Gastroesophageal sphincter (tissue), 4 donors: ENCODE measurements at places on chromosomes 16 and 17.
A peak's percentile ranks its signal among the peaks of the same experiment; 100 is the strongest.

- no peak for ATAC-seq
Observed at GRCh38 chr17:40535924-40536294, 29.4 kb downstream of the CCR7 start.

GRCh38 chr16:86018071-86018470, 119.1 kb downstream of the IRF8 start:
- peak; percentile 28 for ATAC-seq

GRCh38 chr17:57419940-57420550, 163.7 kb downstream of the MSI2 start:
- no peak for ATAC-seq

- no peak for ATAC-seq
Observed at GRCh38 chr16:75198135-75198600, 8.8 kb downstream of the CTRB2 start.

GRCh38 chr16:14071576-14072271, 605 bp downstream of the MRTFB start:
- ATAC-seq = no peak

DNA sequence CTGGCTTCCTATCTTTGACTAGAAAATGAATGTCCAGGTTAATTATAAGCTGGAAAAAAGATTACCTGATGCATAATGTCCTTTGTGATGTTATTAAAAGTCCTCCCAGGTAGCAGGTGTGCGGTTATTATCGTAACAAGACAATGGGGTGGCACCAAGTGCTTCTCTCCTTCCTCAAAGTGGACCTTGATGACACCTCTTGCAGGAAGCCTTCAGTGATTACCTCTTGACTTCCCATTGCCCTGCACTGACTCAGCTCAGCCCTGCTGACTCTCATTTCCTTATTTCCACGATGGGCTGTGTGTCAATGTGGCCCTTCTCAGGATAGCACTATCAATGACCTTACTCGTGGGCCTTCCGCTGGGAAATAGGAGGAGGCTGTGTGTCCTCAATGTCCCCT, 477.4 kb upstream of the CCL2 start:
- ATAC-seq = no peak

DNA sequence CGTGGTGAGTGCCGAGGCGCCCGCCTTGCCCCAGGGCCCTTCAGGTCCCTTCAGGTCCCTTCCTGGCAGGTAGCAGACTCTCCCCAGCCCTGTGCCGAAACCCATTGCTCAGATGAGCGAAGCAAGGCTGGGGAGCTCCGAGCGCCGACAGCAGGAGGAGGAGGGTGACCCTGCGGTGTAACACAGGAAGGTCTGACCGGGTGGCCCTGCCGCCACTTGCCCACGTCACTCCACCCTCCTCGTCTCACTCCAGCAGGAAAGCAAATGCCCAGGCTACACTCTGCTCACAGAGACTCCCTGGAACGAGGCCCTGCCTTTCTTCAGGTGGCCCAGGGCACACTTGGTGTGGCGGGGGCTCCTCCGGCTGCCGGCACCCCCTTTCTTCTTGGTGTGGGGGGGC, 57.2 kb downstream of the ACTG1 start:
- no peak for ATAC-seq

DNA sequence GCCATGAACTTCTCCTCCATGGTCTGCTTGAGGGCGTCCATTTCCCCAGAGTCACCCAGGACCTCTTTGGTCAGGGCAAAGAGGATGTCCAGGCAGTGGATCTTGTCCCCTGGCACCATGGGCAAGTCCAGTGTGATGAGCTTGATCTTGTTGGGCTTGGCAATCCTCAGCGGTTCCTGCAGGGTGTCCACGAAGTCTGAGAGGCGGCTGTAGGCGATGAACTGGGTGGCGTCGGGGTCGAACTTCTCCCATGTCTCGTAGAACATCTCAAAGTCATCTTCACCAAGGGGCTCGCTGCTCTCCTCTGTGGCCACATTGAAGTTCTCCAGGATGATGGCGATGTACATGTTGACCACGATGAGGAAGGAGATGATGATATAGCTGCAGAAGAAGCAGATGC, 9.0 kb upstream of the CD79B start:
- ATAC-seq = no peak

- peak; percentile 69 for ATAC-seq
Observed at GRCh38 chr16:87806641-87807546, 41.1 kb upstream of the KLHDC4 start.

DNA sequence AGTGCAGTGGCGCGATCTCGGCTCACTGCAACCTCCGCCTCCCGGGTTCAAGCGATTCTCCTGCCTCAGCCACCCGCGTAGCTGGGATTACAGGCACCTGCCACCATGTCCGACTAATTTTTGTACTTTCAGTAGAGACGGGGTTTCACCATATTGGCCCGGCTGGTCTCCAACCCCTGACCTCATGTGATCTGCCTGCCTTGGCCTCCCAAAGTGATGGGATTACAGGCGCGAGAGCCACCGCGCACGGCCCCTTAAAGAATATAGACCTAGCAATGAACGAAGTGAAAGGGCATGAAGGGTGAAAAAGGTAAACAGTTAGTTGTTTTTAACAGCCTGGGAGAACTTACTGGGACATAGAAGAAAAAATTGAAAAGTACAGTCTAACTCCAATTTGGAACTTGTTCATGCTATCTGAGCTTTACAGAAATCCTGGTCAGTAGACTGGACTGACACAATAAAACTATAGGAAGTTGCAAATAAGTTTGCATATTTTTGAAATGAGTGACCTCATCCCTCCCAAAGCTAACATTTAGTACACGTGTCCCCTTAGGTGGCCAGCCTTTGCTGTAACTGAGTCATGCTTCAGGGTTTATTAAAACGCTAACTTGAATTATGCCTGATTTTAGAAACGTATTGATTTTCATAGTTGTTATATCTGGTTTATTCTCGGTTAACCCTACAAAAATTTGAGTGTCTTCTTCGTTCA, 1.8 kb downstream of the COG1 start:
- no peak for ATAC-seq

- ATAC-seq = no peak
Observed at GRCh38 chr17:6668727-6669425, 17.3 kb downstream of the C17orf100 start.

- no peak for ATAC-seq
Observed at GRCh38 chr17:34403006-34403405, 40.0 kb upstream of the CCL1 start.

GRCh38 chr17:30368912-30369720, 9.6 kb upstream of the CPD start:
- ATAC-seq = no peak

- peak; percentile 97 for ATAC-seq
Observed at GRCh38 chr17:70137451-70138230, 31.7 kb upstream of the KCNJ2 start.

GRCh38 chr17:50946223-50946890, 80.2 kb upstream of the TOB1 start:
- no peak for ATAC-seq

DNA sequence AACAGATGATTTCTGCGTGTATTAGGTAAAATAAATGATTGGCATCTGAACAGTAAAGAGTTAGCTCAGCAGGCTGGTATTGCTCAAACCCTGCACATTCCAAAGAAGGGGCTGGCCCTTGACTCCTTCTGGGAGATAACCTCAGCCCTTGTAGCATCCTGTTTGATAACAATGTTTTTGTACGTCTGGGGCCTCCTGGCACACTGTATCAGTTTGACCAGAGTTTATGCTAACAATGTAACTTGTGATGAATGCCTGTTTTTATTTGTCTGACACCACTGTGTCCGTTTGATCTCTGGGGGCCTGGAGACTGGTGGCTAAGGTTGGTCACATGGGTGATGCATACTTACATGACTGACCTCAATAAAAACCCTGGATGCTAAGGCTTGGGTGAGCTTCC, 43.8 kb upstream of the NDRG4 start:
- ATAC-seq = no peak

- ATAC-seq = no peak
Observed at GRCh38 chr16:2420035-2420434, 9.2 kb upstream of the CCNF start.

GRCh38 chr17:1170739-1171138, 9.0 kb downstream of the ABR start:
- ATAC-seq = no peak

GRCh38 chr17:77957235-77957856, 1.2 kb upstream of the TNRC6C start:
- no peak for ATAC-seq

DNA sequence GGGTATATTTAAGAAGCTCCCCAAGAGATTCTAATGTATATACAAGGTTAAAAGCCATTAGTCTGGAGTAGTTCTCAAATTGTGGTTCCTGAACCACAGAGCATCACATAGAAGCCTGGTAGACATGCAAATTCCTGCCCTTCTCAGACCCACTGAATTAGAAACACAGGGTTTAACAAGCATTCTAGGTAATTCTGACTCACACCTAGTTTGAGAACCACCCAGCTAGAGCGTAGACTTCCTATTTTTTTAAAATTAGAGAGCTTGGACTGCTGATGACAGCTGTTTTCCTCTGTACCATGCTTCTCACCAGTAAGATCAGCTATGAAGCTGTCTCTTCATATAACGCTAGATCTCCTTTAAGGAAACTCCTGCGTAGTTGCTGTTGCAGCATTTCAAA, 50.6 kb downstream of the HS3ST3B1 start:
- ATAC-seq = no peak

DNA sequence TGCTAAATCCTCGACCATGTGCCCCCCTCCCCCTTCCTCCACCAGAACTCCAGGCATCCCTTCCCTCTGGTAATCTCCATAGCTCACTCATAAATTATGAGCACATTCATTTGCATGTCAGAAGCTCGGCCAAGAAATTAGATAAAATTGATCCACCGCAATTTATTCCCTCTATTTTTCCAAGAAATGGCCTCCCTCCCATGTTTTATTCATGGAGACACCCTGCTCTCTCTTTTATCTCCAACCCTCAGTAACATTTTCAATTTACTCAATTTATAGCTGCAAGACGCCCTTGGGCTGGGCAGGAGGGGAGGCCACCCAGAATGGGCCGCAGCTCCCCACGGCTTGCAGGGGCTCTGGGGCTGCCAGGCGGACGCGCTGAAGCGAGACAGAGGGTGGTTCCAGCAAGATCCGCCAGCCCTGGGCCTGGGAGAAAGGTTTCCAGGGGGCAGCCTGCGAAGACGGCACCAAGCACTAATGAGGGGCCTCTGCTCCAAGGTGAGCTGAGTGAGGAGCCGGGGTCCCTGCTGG, 54.7 kb upstream of the ZNF423 start:
- ATAC-seq = no peak

- no peak for ATAC-seq
Observed at GRCh38 chr16:69031877-69032301, 73.6 kb upstream of the HAS3 start.

DNA sequence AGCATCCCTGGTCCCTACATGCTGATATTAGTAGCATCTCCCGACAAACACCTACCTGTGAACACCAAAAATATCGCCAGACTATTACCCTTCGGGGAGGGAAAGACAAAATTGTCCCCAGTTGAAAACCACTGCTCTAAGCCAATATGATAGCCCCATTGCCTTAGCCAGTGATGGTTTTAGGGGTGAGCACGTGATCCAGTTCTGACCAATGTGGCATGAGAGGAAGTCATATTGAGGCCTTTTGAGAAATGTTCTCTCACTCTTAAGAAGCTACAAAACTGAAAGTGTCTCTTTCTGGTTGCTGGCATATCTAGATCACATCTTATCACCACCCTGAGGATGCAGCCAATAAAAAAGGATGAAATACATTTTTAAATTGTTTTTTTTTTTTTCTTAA, 136.3 kb downstream of the GRIN2A start:
- ATAC-seq = no peak
